ENCODE measurements at places on chromosomes 4 and X. TPM values are rescaled to one million over a fixed set of nuclear protein-coding genes. Genes with fewer than 3 reads are reported as not detected.

Gene HTN1
- total RNA-seq = not detected

DNA sequence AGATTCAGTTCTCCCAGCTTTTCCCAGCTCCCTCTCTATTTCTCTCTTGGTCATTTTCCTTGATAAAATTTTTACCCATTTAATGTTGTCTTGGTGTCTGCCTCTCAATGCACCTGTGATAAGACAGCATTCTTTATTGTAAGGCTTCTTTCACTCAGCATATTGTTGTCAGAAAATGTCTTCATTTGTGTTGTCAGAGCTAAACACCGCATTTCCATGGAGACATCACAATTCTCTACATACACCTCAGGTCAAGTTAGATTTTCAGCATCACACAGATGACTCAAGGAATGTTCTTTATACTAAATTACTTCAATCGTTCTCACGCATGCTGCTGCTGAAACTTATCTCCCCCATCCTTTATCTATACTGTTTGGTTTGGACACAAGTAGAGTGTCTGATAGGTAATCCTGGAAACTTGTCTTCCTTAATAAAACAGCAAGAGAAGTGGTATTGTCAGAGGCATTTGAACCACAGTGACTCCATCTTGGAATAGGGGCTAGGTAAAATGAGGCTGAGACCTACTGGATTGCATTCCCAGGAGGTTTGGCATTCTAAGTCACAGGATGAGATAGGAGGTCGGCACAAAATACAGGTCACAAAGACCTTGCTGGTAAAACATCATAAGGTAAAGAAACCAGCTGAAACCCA lies 41.3 kb upstream of the EFHC2 start:
- H3K36me3 ChIP-seq = no peaks in the 10 kb centered on the region
- H3K27me3 ChIP-seq = no peaks in the 10 kb centered on the region
- no peak overlapping the region for H3K27ac ChIP-seq
- no peak for DNase-seq
- H3K4me3 ChIP-seq = no peak overlapping the region
- H3K4me1 ChIP-seq = no peaks in the 10 kb centered on the region

Gene PAGE1
- total RNA-seq = not detected

DNA sequence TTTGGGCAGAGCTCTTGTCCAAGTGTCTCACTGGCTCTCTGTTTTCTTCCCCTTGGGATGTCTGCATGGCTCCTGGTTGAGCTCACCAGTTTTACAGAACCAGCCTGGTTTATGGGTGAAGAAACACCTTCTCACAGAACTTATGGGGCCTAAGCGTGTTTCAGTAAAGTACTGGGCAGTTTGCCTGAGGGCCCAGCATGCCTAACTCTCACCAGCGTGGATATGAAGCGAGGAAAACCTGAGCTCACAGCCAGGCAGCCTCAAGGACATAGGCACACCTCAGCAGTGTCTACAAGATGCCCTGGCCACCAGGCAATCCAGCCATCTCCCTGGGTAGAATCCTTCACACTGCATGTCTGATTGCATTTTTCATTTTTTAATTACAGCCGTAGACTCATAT lies 9.2 kb downstream of the NHSL2 start:
- peaks cover 9% of the 10 kb centered on the region for H3K27me3 ChIP-seq
- H3K4me1 ChIP-seq = no peaks in the 10 kb centered on the region
- DNase-seq = no peak
- no peak overlapping the region for H3K4me3 ChIP-seq
- no peak overlapping the region for H3K27ac ChIP-seq
- H3K36me3 ChIP-seq = no peaks in the 10 kb centered on the region

- H3K4me1 ChIP-seq = no peaks in the 10 kb centered on the region
- H3K4me3 ChIP-seq = no peak overlapping the region
- H3K27me3 ChIP-seq = no peaks in the 10 kb centered on the region
- no peak for DNase-seq
- peaks cover 93% of the 10 kb centered on the region for H3K36me3 ChIP-seq
Observed at GRCh38 chr4:3237712-3238560, 11.0 kb upstream of the MSANTD1 start.

Gene ALB
- not detected for total RNA-seq

- H3K4me1 ChIP-seq = peaks cover 5% of the 10 kb centered on the region
- no peaks in the 10 kb centered on the region for H3K27me3 ChIP-seq
- H3K4me3 ChIP-seq = no peak overlapping the region
- no peak for DNase-seq
Observed at GRCh38 chr4:100461807-100462605, 55.8 kb downstream of the EMCN start.

DNA sequence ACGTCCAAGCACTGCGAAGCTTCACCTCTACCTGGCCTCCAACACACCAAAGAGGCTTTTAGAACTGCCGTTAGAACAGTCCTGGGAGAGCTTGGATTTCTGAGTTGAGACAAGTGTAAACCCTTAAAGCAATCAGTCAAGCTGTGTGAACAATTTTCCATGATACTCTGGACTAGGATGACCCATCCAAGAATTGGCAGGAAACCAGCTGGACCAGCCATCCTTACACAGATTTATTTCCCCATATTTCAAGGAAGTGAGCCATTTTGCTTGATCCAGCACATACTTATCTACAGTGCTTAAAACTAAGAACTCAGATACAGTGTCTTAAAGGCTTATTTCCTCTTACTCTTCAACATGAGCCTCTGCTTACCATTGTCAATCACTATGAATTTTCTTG lies 340.7 kb upstream of the HS3ST1 start:
- H3K27me3 ChIP-seq = no peaks in the 10 kb centered on the region
- H3K36me3 ChIP-seq = no peaks in the 10 kb centered on the region
- H3K4me1 ChIP-seq = no peaks in the 10 kb centered on the region
- DNase-seq = no peak
- H3K4me3 ChIP-seq = no peak overlapping the region

GRCh38 chrX:44906542-44906941 lies 33.6 kb downstream of the KDM6A start:
- H3K36me3 ChIP-seq = no peaks in the 10 kb centered on the region
- no peaks in the 10 kb centered on the region for H3K27me3 ChIP-seq
- peak overlapping the region; percentile 76 for H3K27ac ChIP-seq
- peaks cover 67% of the 10 kb centered on the region for H3K4me1 ChIP-seq

Gene NEIL3
- 0.35 TPM for total RNA-seq

GRCh38 chr4:176957353-176958118 lies 164.8 kb upstream of the VEGFC start:
- no peak overlapping the region for H3K27ac ChIP-seq
- no peak for DNase-seq
- no peaks in the 10 kb centered on the region for H3K27me3 ChIP-seq
- no peaks in the 10 kb centered on the region for H3K4me1 ChIP-seq
- no peaks in the 10 kb centered on the region for H3K36me3 ChIP-seq

Gene SOX3
- total RNA-seq = not detected
